DMS153 (cell line): ENCODE measurements at places on chromosomes 2 and 18.

DNA sequence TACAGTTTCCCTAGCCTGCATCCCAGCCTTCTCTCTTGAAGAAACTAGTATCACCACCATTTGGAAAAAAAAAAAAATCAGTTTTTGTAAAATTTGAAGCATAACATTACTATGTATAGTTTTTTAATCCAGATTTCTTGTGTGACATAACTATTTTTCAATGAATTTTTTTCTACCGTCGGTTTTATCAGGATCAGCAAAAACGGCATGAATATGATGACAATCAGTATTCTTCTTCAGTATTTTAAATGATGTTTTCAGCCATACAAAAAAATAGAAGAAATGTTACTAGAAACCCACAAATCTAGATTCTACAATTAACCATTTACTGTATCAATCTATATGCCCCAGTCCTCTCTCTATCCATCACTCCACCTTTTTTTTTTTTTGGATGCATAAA is 103.9 kb downstream of the MGAT5 start:
- no peak for DNase-seq

DNA sequence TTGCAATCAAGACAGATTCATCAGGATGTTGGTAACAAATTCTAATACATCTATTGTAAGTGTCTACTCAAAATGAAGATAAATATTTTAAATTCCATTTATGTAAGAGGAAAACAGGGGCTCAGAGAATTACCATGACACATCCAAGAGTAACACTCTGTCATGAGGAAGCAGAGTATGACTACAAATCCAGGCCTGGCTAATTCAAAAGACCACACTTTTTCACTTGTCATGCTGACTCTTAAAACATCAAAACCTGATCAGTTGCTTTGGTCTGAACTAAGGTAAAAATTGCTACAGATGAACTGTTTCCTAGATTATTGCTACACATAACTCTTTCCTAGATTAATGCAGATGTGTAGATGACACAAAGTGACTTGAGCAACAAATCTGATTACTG is 880.6 kb downstream of the TSN start:
- no peak for DNase-seq

GRCh38 chr2:177893880-177894279 is 178.7 kb downstream of the PDE11A start:
- DNase-seq = no peak

DNA sequence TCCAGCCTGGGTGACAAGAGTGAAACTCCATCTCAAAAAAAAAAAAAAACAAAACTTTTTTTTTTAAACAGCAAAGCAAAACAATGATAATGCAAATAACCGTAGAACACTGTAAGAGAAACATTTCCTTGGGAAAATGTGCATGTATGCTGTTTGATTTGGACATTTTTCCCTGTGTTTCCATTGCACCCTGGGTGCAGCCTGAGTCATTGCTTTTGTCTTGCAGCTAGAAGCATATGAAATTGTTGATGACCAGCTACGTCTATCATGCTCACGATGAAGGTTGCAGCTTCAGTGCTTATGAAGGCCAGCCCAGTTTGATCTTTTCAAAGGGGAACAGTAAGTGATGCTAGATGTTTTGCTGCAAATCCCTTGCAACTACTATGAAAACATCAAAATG is 41.5 kb downstream of the MOGAT1 start:
- no peak for DNase-seq

GRCh38 chr18:10851824-10852319 is 297.5 kb downstream of the PIEZO2 start:
- DNase-seq = no peak

DNA sequence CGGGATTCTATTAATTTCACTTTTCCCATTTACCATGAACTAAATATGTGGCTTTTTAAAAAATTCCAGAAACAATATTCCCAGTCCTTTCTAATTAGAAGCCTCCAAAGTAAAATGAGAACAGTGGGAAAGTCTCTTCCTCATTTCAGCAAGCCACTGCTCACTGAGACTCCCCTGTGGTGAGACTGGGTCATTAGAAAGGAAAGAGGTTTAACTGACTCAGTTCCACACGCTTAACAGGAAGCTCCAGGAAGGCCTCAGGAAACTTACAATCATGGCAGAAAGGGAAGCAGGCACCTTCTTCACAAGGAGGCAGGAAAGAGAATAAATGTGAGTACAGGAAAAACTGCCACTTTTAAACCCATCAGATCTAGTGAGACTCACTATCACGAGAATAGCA is 258.9 kb upstream of the CHAC2 start:
- DNase-seq = no peak

DNA sequence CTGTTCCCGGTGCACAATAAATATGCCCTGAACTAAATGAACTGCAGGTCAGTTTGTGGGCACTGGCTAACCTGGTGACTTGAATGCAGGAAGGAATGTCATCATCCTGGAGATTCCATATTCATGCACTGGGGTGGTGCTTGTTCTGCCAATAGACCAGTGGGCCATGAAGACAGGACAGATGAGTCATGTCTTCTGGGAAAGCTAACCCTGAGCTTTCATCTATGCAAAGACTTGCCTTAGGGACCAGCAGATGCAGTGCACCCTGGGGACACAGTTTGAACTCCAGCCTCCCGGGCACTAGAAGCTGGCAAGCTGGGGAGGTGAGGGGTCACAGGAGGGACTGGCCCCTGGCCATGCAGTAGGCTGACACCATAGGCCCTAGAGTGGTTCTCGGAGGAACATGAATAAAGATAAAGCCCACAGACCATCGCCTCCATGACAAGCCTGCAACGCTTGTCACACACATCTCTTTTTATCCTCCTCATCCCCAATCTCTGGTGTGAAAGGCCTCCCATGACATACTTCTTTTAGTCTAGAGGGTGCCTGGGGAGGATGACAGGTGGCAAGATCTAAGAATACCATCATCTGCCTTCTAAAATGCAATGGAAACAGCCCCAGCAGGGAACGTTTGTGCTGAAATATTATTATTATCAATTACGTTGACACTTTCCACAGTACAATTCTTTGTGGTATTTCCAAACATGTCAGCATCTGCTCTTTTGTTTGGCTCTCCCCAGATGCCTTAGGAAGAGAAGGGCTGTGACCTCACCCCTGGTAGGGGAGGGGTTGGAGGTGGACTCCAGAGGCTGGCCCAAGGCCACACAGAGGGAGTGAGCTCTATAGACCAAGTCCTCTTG is 267.4 kb upstream of the RAB6C start:
- no peak for DNase-seq

- DNase-seq = no peak
Measured at GRCh38 chr2:134527381-134527780, 191.4 kb downstream of the TMEM163 start.

DNA sequence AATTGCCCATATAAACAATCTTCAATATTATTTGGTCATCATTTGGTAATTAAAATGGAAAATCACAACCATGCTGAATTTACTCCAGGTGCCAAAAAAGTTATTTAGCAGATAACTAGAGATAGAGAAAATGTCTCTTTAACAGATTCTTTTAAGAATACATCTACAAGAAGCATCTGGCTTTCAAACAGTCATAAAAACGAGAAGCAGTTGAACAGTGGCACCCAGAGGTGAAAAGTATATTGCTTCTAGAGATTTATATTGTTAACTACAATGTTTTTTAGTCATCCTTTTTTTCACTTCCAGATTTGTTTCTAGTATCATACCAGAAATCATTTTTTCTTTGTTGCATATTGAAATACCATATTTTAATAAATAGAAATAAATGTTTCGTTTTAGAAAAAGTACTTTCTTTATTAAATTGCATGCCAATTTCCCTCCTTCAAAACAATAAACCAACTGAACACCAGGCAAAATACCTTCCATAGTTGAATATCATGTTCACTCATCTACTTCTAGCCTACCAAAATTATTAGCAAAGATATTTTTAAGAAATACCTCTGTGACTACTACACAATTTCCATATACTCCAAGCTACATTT is 65.4 kb upstream of the HNRNPA3 start:
- peak; percentile 67 for DNase-seq

DNA sequence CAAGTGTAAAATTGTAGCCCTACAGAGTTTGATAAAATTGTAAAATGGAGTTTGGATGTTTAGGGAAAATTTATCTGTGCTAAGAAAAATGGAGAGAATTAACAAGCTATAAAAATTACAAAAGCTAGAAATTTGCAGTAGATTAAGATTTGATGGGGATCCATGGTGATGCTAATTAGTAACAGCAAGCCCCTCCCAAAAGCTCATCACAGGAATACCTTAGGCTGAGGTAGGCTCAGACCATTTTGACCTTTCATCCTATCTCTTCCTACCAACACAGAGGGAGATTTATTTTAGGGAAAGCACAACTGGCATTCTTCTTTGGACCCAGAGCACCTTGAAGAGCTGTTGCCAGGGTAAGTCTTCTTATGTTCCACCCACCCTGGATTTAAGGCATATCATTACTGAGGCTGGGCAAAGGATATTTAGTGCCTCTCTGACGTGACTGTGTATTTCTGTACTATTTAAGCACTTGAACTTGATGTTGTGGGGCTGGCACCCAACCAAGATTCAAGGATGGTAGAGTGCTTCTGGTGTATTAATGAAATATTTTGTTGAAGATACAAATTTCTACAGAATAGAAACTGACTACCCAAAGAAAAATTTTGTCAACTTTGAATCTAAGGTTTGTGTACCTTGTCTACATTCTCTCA is 70.8 kb upstream of the SLC39A10 start:
- no peak for DNase-seq

- DNase-seq = no peak
Measured at GRCh38 chr2:47580855-47581600, 178.1 kb downstream of the MSH2 start.

DNA sequence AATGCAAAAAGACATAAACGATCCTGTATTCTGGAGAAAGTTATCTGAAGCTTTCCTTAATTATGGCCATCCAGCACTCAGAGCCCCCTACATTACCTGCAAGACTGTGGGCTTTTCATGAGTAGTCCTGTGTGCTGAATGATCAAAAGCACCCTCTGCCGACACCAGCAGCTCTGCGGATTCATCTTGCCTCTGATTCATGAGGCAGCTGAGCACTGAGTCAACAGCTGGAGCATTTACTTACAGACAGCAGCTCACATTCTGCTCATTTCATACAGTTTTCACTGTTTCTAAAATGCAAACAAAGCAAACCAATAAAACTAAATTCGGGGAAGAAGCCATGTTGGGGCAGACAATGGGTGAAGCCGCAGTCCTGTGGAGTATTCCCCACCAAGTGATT is 886.5 kb downstream of the CNTNAP5 start:
- no peak for DNase-seq

DNA sequence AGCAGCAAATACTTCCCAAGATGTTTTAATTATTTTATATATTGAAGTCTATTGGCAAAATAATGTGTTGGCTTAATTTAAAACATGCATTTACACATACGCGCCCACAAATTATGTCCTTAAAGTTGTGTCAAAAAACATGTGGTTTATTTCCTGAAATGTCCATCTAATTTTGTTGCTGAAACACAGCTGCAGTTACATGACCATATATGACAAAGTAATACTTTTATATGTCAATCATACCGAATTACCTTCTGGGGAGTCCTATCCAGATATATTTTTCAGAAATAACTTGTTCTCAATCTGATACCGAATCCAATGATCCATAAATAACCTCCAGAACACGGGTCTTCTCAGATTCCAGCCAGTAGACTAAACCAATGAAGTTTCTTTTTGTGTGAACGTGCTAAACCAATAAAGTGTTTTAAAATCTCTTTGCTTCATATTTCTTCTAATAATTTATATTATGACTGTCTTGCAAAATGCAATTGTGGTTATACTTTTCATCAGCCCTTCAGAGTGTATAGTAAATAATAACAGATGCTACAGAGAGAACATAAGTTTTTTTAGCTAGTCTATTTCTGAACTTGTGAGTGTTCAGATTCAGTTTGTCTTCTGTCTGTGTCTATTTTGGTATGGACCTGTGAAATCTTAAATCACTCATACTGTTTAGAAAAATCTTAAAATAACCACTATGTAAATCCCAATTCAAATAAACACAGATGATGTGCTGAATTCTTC is 2.4 kb downstream of the SCG2 start:
- DNase-seq = no peak

- DNase-seq = no peak
Measured at GRCh38 chr18:44370861-44371260, 309.8 kb upstream of the SETBP1 start.

GRCh38 chr18:47953471-47953931 is 23.0 kb upstream of the SMAD2 start:
- DNase-seq = peak; percentile 6

DNA sequence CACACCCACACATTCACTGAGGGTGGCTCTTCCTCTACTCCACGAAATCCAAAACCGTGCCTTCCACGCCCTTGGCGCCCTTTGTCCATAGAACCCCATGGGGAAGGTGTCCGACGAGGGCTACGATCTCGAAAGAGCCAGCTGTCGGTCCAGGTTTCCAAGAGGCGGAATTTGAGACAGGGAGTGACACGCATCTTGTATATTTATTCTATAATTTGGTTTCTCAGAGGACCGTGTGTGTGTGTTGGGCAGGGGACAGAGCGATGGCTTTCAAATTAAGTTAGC is 726 bp downstream of the C2orf69 start:
- DNase-seq = no peak

DNA sequence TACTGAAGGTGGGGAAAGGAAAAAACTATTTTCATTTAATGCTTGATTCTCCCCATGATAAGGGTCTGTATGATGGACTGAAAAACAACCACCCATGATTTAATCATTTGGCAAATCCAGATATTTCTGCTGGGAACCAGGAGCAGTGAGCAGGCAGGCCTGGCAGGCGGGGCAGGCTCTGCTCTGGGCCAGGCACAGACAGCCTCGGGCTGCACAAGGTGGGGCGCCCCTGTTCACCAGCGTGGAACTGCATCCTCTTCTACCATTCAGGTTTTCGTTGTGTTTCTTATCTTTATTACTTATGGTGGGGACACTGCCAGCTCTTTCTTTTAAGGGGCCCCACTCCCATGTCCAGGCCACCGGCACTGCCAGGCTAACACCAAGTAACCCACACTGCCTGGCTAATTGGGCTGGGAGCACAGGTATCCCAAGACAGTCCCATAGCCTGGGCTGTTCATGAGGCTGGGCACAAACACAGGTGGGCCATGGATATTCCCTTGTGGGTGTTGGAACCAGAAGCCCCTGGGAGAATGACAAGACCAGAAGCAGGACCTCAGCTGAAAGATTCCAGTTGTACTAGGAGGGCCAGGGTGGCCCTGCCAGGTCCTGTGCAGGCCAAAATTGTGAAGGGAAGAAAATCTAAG is 57.1 kb upstream of the RALBP1 start:
- DNase-seq = no peak

GRCh38 chr2:216285701-216286100 is 86.6 kb downstream of the MARCHF4 start:
- no peak for DNase-seq

DNA sequence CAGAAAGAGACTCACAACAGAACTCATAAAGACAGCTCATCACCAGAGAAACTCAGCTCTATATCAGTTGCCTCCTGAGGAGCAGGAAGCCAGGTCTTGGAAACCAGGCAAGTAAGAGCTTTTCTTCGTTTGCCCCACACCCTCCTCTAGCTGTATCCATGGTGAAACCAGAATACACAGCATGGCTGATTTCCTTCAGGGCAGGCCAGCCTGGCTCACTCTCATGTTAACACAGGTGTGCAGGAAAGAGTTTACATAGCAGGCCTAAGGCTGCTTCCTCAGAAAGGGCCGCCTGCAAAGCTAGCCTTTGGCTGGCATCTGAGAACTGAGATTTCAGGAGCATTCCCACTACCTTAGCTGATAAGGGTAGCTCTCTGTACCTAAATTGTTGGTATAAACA is 65.7 kb downstream of the KLHL14 start:
- DNase-seq = peak; percentile 32
